ENCODE measurements at places on chromosomes 5 and 9.
A peak's percentile ranks its signal among the peaks of the same experiment; 100 is the strongest.

DNA sequence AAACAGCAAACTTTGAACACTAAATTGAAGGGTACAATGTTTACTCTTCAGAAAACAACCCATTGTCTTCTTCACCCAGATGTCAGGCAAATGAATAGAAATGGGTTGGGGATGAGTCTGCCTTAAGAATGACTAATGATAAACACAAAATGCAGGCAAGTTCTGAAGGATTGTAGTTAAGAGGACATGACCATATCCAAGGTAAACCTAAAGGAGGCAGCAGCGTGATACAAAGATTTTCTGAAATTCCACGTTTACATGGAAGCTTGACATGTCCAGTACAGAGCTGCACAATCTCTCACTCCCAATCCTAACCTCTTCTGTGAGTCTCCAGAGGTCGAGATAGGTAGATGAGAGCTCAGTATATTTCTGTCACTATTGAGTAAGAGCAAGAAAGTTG, 1263.2 kb upstream of the CDH6 start:
- DNase-seq = no peak

DNA sequence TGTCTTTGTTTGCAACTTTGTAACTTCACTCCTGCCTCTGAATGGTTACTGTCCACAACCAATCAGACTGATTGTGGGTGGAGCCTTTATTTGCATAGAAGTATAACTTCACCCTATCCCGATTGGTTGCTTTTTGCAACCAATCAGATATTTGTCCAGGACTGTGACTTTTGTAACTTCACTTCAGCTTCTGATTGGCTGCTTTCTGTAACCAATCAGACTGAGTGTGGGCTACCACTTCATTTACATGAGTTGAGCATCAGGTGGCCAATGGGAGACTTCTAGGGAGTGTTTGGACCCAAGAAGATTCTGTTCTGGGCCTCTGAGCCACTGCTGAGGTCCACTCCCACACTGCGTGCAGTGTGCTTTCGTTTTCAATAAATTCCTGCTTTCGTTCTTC, 1810.7 kb upstream of the CDH6 start:
- no peak for DNase-seq

DNA sequence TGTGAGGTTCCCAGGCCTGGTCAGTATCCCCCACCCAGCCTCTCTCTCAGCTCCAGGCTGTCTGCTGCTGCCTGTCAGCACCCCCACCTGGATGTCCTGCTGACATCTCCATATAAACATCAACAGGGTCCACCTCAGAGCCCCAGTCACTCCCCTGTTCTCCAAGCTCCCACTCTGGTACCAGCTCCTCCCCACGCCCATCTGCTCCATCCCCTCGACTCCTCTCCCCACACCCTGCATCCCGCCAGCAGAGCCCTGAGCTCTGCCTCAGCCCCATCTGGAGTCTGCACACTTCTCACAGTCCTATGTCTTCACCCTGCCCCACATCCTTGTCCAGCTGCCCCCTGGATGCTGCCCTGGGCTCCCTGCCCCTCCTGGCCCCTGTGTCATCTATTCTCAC, 67.7 kb upstream of the LRRTM2 start:
- no peak for DNase-seq

- no peak for DNase-seq
Observed at GRCh38 chr5:134975843-134976242, 8.1 kb downstream of the CATSPER3 start.

DNA sequence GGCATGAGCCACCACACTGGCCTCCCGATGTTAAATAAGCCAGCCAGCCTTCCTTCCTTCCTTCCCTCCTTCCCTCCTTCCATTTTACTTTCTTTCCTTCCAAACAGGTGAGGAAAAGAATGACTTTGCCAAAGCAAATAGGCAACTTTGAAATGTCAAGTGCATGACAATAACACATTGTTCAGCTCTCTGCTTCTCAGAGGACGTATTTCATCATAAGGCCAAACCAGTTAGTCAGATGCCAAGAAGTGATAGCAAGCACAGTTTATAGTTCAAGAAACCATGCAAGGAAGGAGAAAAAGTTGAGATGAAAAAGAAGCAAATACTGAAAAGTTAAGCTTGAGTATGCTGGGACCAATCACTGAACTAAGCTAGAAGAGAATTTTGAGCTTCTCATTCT, 29.5 kb downstream of the POU4F3 start:
- DNase-seq = no peak

DNA sequence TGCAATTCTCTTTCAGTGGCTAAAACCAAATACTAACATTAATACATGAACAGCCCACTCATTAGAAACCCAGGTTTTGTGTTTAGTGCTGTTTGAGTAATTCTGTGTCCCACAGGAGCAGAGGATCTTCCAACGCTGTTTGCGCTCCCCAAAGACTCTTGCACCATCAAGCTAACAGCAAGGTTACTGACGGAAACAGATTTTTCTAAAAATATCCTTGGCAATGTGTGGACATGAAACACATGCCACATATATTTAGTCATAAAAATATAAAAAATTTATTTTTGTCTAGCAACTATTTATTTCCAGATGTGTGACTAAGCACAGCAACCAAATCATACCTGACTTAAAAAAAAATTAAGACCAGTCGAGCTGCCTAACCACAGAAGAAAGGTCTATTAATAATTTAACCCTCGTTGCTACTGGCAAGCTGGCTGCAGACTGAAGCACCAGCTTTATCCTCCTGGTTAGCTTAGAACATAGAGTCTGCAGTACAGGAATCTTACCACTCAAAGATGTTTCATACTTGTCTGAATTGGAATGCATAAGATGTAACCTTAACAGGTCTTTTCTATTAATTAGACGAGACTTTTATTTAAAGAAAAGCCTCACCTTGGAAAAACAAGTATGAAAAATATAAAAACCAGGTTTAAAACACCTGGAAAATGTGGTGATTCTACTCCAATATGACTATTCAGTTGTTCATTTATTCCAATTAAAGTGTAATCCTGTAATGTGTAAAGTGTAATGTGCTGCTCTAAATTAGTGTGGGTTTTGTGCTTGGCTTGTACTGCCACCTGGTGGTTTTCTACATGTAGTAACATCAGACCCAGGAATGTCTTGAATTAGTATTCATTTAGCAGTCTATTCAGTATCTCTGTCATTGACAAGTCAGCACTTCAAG, 272.5 kb downstream of the EPB41L4A start:
- DNase-seq = peak; percentile 19

GRCh38 chr9:122865300-122865699, 36.9 kb upstream of the PDCL start:
- DNase-seq = no peak

- DNase-seq = no peak
Observed at GRCh38 chr9:128947277-128947526, 201 bp downstream of the DOLK start.

- no peak for DNase-seq
Observed at GRCh38 chr9:135136991-135137832, 49.7 kb downstream of the OLFM1 start.

- no peak for DNase-seq
Observed at GRCh38 chr5:168216989-168217388, 74.5 kb upstream of the WWC1 start.

- no peak for DNase-seq
Observed at GRCh38 chr9:31078175-31078574, 1306.3 kb upstream of the ACO1 start.

- DNase-seq = no peak
Observed at GRCh38 chr9:129677456-129677855, 12.0 kb downstream of the PRRX2 start.

- DNase-seq = no peak
Observed at GRCh38 chr5:154466671-154467070, 11.4 kb downstream of the HAND1 start.

DNA sequence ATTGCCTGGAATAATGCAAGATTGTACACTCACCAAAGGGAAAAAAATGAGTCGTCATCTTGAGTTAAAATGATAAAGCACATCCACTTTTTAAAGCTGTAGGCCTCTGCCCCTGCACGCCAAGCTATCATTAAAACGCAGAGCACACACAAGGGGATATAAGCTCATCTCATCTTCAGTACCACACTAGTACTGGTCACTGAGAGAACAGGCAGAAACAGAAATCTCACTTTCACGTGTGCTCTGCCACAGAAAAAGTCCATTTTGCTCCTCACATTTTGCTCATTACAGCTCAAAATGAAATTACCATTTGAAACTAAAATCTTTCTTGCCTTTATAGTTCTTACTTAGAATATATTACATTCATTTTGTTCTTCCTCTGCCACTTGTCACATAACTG, 99.2 kb upstream of the SLC30A5 start:
- no peak for DNase-seq

- DNase-seq = no peak
Observed at GRCh38 chr5:145946112-145946861, 9.9 kb downstream of the SH3RF2 start.

DNA sequence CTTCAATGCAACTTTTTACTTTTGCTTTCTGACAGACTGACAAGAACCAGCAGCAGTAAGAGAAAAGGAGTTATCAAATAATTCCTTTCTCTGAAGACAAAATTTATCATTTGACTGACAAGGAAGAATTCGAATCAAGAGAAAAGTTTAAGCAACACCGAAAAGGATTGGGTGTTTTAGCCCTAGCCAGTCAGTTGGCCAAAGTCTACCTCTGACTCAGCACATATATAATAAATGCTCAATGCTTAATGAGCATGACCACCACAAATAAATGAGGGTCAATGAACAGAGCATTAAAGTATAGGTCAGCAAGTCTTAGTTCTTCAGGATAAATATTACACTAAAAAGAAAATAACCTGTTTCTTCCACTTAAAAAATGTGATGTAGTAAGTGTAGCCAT, 1603.5 kb upstream of the C9orf72 start:
- no peak for DNase-seq

DNA sequence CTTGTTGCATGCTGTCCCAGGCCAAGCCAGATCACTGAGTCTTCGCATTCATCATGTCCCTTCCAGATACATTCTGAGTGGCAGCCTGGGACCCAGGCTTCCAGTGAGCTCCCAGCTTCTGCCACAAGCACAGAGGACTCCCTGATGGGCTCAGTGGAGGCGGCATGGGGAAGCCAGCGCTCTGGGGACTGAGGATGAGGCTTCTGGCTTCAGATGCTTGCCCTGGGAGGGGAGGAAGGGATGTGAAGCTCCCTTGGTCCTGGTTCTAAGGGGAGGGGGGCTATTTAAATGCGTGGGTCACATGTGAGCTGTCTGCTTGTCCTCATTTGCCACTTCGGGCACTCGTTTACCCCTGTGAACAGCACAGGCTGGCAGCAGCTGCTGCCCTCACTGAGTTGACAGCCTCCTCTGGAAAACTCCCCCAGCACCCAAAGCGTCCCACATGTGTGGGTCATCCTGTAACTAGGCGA, 174.0 kb downstream of the NR3C1 start:
- no peak for DNase-seq
